Right forelimb (tissue), 1 donor: ENCODE measurements at places on chromosomes 4 and X.
A peak's percentile ranks its signal among the peaks of the same experiment; 100 is the strongest.

DNA sequence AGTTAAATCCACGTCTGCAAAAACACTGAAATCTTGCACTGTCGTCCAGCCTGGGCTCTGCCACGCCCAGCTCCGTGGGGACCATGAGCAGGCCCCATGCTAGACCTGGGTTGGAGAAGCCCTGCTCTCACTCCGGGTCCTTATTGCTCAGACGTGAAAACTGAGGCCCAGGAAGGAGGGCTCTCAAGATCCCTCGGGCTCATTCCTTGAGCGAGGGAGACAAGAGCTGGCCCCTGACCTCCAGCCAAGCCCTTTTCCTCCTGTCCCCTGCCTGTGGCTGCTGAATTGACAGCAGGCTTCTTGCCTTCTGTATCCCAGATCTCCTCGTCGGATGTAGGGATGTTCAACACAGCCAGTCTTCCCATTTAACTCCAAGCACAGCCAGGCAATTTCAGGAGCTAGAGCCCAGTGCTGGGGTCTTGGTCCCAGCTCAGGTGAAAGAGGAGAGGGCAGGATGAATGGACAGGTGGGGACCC lies 109.5 kb downstream of the CPZ start:
- no peak for DNase-seq

DNA sequence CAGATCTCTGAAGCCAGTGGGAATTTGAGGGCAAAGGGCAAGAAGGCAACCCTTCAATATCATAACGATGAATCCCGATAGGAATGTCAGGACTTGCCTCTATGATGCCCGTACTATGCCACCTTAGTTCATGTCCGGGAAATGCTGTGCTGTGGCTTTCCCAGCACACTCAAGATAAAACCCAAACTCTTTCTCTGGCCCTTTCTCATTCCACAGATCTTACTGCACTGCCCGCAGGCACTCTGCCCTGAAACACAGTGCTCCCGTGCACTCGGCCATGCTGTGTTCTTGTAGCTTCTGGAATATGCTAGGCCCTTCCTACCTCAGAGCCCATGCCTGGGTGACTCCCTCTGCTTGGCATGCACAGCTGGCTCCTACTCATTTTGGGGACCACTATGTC lies 26.3 kb downstream of the SORCS2 start:
- no peak for DNase-seq

DNA sequence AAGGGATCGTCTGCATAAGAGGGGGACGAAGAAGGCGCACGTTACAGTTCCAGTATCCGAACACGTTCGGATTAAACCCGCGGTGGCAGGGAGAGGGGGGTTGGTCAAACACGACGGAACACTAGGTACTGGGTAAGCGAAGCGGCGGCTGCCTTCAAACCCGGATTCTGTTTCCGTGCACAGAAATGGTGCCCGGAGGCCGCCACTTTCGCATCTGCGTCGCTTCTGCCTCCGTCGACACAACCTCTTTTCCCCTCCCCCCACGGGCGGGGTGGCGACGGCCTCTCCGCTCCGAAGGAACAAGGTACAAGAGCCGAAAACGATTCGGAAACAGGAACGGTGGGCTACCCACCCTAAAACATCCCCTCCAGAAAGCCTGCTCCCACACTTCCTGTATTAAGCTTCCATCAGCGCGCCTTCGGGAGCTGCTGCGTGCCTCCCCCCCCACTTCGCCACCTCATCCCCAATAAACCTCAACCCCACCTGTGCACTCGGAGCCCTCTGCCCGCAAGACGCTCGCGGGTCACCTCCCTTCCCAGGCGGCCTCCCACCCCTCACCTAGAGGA lies 667 bp downstream of the G3BP2 start:
- peak; percentile 81 for DNase-seq

DNA sequence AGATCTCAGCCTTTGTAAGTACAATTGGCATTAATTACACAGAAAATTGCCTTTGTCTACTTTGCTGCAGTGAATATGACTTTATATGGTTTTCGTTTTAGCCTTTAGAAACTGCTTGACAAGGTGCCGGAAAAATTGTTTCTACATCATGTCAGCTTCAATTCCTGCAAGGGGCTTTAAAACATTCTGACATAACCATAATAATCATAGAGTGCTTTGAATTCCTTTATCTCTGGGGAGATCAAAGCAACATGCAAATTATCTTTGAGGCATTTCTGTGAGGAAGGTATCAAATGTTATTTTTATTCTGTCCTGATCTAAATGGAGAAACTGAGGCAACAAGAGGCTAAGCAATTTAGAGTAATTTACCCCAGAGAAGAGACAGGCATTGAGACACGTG lies 57.8 kb downstream of the MMRN1 start:
- DNase-seq = no peak

DNA sequence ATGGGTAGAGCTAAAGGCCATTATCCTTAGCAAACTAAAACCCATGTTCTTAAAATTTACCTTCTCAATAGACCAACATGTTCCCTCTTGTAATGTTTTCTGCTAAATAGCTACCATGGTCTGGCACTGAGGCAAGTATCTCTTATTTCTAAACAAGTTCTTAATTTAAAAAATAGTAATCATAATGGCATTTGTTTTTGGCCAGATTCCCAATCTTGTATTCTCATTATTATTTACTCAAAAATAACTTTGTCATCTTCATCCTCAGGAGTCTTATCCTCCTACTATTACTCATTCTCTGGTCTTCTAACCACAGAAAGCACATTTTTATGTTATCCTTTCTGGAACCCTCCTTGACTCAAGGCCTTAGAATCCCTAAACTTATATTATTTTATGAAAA lies 931.2 kb downstream of the CCSER1 start:
- DNase-seq = no peak

DNA sequence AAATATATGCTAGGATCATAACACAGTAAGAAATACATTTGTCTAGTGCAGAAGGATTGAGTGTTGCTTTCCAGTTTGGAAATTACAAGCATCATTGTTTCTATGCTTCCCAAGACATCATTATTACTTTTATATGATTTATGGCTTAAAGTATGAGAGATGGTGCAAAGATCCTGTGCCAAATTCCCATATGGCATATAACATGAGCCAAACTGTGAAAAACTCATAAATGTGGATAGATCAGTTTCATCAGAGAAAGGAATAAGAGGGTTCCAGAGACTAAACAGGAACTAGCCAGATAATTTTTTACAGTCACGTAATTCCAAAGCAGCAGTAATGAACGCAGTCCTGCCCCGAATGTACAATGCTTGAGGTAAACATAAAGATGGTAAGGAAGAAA lies 126.3 kb downstream of the PRDM5 start:
- DNase-seq = no peak

DNA sequence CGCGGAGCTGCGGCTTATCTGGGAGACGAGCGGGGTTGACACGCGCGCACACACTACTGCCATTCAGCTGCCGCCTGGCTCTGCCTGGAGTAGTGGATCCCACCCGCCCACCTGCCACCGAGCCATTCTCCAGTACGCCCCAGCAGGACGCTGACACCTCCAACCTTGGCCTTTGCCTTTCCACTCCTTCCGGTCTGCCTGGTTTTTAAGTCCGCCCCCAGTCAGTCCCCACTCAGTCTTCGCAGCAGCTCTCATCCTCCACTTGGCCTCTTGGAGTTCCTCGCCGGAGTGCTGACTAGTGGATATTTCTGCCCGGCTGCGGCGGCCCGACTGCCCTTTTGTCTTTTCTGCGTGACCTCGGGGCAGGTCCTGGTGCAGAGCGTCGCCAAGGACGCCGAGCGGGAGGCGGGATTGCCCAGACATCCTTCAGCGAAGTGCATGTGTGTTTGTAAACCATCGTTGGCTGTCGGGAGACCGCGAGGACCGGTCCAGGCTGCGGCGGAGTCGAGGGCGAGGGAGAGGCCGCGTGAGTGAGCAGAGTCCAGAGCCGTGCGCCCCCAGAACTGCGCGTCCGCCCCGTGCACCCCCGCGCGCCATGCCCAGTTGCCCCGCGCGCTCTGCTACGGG lies 1.1 kb downstream of the SLIT2 start:
- DNase-seq = peak; percentile 71

- DNase-seq = no peak
Observed at GRCh38 chr4:185470501-185471195, 885 bp downstream of the CCDC110 start.

- DNase-seq = no peak
Observed at GRCh38 chr4:14807856-14808255, 194.4 kb upstream of the CPEB2 start.

DNA sequence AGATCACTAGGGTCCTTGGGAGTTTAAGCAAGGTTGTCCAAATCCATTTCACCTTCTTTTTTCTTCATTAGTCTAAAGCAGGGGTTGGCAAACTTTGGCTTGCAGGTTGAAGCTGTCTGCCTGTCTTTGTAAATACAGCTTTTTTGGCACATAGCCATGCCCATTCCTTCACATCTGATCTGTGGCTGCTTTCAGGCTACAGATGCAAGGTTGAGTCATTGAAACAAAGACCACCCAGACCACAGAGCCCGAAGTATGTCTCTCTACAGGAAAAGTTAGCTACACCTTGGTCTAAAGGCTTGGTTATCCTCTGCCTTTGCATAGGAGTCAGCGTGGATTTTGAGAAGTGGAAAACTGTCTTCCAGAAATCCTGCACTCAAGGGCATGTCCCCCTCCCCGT lies 238.1 kb upstream of the STS start:
- no peak for DNase-seq

GRCh38 chrX:21779095-21779494 lies 21.2 kb upstream of the SMPX start:
- no peak for DNase-seq

GRCh38 chr4:4577359-4577875 lies 35.6 kb upstream of the STX18 start:
- DNase-seq = no peak

DNA sequence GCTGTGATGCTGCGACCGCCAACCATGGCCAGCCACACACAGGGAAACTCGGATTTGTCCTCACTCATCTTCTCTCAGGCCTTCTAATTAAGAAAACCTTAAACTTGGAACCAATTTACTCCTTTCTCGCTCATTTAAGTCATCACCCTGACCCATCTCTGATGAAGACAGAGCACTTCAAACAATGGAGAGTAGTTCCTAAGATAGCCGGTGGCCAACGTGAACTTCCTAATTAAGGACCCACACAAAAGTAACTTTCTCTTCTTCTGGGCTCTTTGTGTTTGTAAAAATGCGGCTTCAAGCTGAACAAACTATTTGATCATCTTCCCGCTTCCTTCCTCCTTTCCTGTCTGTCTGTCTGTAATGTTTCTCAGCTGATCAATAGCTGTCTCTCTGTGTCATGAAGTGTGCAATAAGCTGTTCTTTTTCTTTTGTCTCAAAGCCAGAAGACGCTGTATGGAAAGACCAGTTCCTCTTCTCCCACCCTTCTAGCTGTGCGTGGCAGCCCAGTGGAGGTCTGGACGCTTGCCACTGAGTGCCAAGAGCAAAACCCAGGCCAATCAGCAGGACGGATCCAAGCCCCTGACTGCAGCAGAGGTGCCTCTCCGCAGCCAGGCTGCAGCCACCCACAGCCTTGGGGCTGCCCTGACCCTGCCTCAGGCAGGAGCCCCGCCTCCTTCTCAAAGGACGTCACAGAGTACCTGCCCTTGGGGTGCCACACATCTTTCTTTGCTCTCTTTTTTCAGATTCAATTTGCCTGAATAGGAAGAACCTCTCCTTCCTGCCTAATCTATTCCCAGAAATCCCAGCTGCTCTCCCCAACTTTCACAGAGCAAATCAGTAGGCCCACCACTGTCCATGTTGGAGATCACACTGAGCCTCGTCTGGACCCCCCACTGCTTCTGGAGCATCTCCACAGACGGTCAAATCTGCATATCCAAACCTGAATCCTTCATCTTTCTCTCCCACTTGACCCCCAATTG lies 59.3 kb downstream of the MAML3 start:
- peak; percentile 73 for DNase-seq

- no peak for DNase-seq
Observed at GRCh38 chrX:37378830-37379229, 29.7 kb downstream of the PRRG1 start.

DNA sequence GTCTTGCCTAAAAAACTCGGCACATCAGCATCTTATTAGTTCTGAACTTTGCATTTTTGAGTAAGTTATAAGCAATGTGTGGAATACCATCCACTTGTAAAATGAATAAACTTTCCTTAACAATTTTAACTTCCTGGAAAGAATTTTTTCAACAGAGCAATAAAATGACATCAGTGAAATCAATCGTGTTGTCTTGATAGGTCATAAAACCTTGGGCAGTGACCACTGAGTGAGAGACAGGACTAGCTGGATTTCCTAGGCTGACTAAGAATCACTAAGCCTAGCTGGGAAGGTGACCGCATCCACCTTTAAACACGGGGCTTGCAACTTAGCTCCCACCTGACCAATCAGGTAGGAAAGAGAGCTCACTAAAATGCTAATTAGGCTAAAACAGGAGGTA lies 403.0 kb upstream of the CNKSR2 start:
- no peak for DNase-seq

DNA sequence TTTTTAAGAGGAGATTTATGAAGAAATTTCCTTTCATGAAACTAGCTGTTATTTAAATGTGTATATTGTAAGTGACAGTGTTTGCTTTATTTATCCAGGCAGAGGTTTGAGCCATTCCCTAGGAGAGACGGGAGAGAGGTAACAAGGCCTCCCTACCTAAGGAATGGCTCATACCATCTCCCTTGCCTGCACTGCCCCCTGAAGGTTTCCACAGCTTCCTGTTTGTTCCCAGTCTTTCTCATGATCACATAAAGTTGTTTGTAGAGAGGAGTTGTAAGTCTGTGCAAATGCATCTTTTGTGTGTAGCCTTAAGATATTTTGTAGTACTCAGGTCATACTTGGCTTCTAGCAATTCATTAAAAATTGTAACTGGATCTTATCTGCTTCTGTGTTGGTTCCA lies 1504.5 kb upstream of the PCDH10 start:
- no peak for DNase-seq

- DNase-seq = no peak
Observed at GRCh38 chr4:95214408-95214807, 334.4 kb downstream of the UNC5C start.

DNA sequence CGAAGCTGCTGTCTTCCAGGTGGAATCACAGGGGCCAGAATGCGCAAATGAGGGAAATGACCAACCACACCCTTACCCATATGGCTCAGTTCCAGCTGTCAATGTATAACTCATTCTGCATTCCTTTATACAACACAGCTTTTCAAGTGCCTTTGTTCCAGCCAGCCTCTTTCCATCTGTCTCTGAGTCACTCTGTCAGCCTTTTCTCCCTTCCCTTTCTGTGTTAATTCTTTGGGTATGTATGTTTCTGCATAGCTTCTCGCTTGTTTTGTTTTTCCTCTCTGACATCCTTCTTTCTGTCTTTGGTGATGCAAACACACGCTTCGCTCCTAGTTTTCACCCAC lies 54.5 kb downstream of the RS1 start:
- DNase-seq = no peak

DNA sequence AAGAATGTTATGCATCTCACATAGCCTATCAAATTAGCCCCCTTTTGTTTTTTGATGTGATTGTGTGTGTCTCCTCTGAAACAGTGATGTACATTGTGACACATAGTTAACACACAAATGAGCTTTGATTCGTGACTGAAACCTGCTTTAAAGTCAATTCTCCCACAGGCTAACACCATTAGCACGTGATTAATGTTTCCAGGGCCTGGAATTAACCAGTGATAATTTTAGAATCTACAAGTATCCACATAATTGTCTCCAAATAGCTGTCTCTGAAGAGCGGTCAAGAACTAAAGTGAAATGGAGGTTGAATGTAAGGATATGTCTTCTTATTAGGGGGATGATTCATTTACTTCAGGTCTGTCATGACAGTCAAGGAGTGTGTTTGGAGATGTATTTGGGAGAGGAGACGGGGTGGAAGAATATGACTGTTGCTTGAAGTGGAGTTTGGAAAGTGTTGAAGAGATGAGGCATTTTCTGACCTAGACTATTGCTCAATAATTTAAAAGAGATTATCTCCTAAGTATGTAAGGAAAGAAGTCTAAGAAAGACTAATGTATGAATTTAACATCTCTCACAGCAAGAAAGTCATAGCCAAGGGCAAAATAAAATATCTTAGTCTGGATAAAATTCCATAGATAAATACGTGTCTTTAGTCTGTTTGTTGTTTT lies 13.7 kb upstream of the RASGEF1B start:
- no peak for DNase-seq
